ENCODE measurements at places on chromosomes 7 and 10.

DNA sequence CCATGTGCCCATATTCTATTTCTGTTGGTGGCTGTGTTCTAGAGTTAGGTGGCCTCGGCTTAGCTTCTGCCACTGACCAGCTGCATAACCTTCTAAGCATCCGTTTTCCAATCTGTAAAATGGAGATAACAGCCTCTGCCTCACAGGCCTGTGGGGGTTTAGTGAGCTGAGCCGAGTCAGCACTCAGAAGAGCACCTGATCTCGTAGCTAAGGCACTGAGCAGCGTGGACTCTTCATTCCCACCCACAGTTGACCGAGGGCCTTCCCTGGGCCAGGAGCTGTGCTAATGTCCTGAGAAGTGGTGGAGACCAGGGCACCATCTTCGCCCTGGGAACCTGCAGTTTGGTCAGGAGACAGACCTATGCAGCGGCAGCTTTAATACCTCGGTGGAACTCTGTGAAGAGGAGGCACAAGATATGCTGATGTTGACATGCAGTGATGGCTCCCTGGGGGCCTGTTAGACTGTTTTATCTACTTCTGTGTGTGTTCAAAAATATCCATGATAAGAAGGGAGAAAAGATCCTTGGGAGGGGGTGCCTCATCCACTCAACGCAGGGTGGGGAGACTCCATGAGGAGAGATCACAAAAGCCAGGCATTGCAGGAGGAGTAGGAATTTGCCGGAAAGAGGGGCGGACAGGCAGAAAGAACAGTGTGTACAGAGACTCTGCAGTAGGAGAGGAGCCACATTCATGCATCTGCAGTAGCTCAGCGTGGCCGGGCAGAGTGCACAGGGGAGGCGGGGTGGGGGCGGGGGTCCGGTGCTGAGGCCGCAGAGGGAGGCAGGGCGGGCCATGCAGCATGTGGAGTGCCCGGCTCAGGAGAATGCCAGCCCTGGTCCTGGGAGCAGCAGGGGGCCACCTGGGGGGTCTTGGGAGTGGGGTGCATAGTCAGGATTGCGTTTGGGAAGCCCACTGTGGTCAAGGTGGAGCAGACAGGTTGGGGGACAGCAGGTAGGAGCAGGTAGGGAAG, 136.8 kb downstream of the C10orf105 start:
- no peak for DNase-seq

DNA sequence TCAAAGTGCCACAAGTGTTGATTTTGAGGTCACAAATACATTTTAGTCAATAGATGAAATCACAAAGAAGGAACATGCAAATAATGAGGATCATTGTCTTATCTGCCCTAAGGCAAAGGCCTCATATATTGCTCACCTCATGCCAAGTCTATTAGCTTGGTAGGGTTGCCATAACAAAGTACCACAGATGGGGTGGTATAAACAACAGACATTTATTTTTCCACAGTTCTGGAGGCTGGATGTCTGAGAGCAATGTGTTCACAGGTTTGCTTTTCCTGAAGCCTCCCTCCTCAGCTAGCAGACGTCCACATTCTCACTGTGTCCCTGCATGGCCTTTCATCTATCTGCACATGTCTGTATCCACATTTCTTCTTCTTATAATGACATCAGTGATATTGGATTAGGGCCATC, 59.6 kb downstream of the RELN start:
- DNase-seq = peak; percentile 55

DNA sequence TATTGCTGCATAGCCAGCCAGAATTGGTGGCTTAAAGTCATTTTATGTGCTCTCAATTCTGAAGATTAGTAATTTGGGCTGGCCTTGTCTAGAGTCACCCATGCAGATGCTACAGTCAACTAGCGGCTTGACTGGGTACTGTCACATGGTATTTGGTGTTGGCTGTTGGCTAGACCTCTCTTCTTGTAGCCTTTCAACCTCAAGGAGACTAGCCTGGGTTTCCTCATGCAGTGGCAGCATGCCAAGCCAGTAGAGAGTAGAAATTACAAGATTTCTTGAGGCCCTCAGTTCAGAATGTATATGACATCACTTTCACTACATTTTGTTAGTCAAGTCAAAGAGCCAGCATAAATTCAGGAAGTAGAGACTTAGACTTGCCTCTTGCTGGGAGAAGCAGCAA, 3.7 kb upstream of the ZNF800 start:
- DNase-seq = no peak

DNA sequence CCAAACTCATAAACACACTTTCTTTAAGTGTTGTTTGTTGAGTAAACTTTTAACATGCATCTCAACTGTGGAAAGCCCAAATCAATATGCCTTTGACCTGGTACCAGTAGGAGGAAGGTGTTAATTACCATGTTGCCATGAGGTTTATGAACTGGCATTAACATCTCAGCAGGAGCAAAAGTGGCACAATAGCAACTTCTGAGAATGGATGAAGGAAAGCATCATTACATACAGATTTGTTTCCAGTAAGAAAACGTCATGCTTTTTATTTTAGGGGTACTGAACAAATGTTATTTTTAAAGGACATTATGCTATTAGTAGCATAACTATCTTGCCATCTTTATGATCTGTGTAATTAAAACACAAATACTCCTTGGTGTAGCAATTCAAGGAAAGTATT, 51.1 kb downstream of the ARMC3 start:
- no peak for DNase-seq

DNA sequence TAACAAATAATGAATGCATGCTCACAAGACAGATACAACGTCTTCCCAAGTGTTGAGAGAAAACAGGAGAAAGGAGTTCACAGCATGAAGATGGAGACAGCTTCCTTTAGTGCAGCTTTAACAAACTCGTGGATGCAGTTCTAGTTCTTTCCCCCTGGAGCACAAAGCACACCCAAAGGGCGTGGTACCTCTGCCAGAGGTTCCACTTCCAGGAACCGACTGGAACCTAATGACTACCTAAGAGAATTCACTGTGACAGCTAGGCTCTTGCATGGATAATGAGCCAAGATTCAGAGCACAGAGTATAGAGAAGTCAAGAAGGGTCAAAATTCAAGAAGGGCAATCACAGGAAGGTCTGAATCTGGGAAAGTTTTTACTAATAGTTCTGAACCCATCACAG, 673.2 kb downstream of the XPNPEP1 start:
- no peak for DNase-seq
